ENCODE measurements at places on chromosomes 12 and 14.

GRCh38 chr14:79783041-79783440, 428.3 kb downstream of the DIO2 start:
- DNase-seq = no peak

- peak; percentile 22 for DNase-seq
These were observed 115.0 kb downstream of the PCNX1 start for GRCh38 chr14:71022012-71022869.

- DNase-seq = no peak
These were observed 620 bp downstream of the C1S start for GRCh38 chr12:7061138-7061537.

- DNase-seq = no peak
These were observed 6.3 kb downstream of the PPM1H start for GRCh38 chr12:62928632-62929031.

- DNase-seq = no peak
These were observed 16.0 kb upstream of the DIP2B start for GRCh38 chr12:50488801-50489200.

DNA sequence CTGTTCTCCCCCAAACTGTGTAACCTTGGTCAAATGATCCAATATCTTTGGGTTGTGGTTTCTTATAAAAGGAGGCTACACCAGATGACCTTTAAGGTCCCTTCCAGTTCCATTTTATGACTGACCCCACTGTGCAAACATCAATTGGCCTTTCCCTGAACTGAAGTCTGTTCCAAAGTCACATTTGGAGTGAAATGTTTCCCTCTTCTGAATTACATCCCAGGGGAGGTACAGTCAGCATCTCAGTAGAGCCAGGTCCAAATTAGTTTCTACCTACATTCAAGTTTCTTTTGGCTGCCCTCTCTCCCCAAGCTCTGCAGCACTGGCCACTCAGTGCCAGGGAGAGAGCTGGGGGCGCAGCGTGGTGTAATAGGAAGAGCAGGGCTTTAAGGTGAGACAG, 34.4 kb downstream of the LIMA1 start:
- DNase-seq = no peak

GRCh38 chr12:53991077-53991460, 6.1 kb downstream of the HOXC10 start:
- DNase-seq = no peak

DNA sequence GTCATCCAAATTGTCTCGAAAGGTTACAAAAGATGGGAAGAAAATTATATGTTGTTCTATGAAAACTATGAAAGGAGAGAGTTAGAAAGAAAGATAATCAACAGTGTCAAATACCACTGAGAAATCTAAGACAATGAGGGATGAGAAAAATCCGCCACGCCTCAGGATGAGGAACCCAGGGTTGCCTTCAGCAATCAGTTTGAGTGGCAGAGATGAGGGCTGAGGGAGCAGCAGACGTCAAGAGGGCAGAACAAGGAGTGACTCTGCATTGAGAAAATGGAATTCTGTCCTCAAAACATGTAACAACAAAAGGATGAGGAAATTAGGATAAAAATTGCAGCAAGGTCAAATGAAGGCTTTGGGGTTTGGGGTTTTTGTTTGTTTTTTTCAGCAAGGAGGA, 18.3 kb upstream of the OXA1L start:
- no peak for DNase-seq

Data from EL (cell line).